ENCODE measurements at places on chromosomes 1 and 21.

DNA sequence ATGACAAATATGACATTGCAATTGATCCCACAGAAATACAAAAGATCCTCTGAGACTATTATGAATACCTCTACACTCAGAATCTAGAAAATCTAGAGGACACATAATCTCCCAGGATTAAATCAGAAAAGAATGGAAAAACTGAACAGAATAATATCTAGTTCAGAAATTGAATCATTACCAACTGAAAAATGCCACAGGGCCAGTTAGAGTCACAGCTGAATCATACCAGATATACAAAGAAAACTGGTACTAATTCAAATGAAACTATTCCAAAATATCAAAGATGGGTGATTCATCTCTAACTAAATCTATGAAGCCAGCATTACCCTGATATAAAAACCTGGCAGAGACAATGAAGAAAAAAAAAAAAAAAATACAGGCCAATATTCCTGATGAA is 149.3 kb downstream of the BRINP3 start:
- DNase-seq: no peak
- H3K27me3 ChIP-seq: no peaks in the 10 kb centered on the region
- H3K27ac ChIP-seq: no peak overlapping the region
- no peak overlapping the region for H3K4me3 ChIP-seq
- H3K4me1 ChIP-seq: no peaks in the 10 kb centered on the region
- no peaks in the 10 kb centered on the region for H3K36me3 ChIP-seq

DNA sequence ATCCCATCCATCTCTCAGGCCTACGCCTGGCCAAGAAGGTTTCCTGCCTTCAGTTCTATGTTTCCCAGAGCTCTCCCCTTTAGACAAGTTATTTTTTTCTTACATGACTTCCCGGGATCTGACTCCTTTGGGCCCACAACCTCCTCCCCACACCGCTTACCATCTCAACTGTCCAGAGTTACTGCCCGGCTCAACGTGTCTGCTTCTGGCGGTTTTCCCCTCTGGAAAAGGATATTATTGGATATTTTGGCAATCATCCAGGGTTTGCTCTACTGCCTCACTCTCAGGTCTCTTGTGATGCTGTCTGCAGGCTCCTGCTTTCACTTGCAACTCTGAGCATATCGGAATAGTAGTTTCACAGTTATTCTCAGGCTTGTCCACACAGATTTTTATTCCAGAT is 318.2 kb upstream of the CAMK1G start:
- no peaks in the 10 kb centered on the region for H3K27me3 ChIP-seq
- H3K36me3 ChIP-seq: no peaks in the 10 kb centered on the region
- no peak overlapping the region for H3K27ac ChIP-seq
- no peak overlapping the region for H3K4me3 ChIP-seq

DNA sequence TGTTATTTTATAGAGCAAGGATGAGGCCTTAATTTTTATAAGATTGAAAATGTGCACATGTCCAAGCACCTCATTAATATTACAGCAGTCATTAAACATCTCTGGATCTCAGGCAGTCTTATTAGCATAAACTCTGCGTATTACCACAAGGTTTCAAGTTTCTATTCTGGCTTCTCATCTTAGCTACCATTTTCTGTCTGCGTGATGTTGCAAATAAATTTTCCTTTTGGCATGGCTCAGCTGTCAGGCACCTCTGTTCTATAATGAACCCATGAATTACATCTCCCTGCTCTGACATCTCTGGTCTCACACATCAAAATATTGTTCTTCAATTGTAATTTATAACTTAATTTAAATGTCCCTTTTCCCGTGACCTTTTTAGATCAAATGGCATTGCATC is 156.5 kb downstream of the SLC45A1 start:
- no peaks in the 10 kb centered on the region for H3K27me3 ChIP-seq
- DNase-seq: no peak
- H3K4me3 ChIP-seq: no peak overlapping the region

GRCh38 chr1:43329995-43330751 is 7.4 kb upstream of the MPL start:
- DNase-seq: peak; percentile 91
- peaks cover 7% of the 10 kb centered on the region for H3K4me1 ChIP-seq

GRCh38 chr1:56572334-56573050 is 6.9 kb downstream of the PLPP3 start:
- H3K4me3 ChIP-seq: no peak overlapping the region
- H3K36me3 ChIP-seq: no peaks in the 10 kb centered on the region
- no peak overlapping the region for H3K27ac ChIP-seq
- no peak for DNase-seq

DNA sequence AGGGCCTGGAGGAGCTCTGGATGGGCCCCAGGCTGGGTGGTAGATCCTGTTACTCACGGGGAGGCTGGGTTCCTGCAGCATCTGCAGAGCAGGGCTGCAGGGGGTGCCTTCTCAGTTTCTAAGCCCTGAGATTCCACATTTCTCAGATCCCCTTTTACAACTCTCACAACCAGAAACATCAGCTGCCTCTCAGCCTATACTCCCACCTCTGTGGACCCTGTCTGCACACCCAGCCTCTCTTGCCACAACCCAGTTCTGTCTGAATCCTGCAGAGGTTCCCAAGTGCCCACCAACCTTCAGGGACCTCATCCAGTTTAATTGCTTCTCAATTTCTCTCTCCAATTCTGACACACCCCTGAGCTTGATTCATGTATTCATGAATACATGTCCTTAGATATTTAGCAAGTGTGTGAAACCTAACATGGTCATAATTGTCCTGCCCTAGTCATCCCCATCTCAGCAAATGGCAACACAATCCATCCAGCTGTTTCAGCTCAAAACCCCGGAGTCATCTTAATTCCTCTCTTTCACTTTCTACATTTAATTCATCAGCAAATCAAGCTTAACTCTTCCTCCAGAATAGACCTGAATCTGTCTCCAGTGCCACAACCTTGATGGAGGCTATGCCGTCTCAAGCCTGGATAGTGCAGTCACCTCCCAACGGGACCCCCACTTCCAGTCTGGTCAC is 57.0 kb upstream of the NEK2 start:
- no peak overlapping the region for H3K4me3 ChIP-seq
- H3K36me3 ChIP-seq: no peaks in the 10 kb centered on the region
- no peaks in the 10 kb centered on the region for H3K27me3 ChIP-seq
- no peak for DNase-seq
- H3K27ac ChIP-seq: no peak overlapping the region

- H3K36me3 ChIP-seq: no peaks in the 10 kb centered on the region
- H3K27ac ChIP-seq: no peak overlapping the region
- H3K27me3 ChIP-seq: no peaks in the 10 kb centered on the region
- H3K4me1 ChIP-seq: peaks cover 3% of the 10 kb centered on the region
These were observed 8.5 kb upstream of the CD247 start for GRCh38 chr1:167526667-167527383.

DNA sequence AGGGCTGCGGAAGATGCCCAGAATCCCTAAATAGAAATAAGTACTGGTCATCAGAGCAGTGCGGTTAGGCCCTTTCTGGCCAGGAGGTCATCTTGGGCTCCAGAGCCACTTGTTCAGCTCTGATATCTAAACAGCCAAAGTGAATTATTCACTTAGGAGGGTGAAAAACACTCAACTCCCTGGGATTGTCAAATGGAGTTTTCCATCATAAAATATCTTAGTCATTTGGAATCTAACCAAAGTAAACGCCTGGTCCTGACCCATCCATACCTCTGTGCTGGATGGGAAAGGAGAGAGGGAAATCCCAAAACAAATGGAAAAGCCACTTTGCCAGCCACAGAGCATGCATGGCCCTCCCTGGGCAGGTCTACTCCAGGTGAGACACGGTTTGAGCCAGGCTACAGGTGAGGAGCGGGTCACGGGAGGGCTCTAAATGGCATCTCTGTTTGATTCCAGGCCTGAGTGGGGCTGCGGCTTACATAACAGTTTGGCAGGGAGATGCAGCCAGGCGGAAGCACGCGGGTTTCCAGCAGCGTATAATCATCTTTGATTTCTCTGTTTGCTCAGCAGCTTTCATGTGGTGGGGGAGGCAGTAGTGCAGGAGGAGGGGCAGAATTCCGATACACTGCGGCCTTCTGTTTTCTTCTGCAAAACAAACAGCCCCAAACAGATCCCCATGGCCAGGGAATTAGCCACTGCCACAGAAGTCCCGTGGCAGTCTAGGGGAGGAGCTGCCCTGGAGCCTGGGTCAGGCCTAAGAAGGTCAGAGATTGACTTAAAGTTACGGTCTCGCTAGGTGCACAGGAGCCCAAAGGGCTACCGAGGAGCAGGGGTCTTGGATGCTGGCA is 59.1 kb upstream of the ZNF648 start:
- no peak for DNase-seq
- no peaks in the 10 kb centered on the region for H3K36me3 ChIP-seq
- H3K4me1 ChIP-seq: no peaks in the 10 kb centered on the region
- H3K27ac ChIP-seq: no peak overlapping the region

DNA sequence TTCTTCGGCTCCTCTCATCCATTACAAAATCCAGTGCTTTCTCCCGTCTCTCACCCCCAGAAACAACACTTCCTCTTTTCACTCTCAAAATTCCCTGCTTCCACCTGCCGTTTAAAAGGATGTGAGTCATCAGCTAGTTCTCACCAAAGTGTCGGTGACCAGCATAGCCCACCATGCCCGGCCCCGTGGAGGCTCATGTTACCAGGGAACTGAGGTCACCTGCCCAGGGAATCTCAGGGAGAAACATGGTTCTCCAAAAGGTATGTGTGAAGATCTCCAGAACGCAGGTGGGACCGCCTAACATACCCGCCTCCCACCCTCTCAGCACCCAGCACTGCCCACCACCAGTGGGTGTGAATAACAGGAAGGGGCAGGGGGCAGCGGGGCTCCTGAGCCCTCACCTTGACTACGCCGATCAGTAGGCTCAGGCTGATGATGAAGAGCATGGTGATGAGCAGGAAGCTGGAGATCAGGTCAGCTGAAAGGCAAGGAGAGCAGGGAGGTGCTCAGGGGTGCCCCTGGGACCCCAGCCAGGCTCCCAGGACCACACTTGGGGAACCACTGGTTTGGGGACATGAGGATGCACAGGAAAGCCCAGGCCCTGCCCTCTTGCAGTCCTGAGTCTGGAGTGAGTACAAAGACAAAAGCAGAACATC is 16.2 kb downstream of the LAPTM5 start:
- no peaks in the 10 kb centered on the region for H3K36me3 ChIP-seq
- H3K4me1 ChIP-seq: peaks cover 7% of the 10 kb centered on the region
- peak; percentile 84 for DNase-seq
- H3K27ac ChIP-seq: peak overlapping the region; percentile 29

GRCh38 chr1:19377812-19378718 is 65.9 kb downstream of the SLC66A1 start:
- no peaks in the 10 kb centered on the region for H3K27me3 ChIP-seq
- peaks cover 4% of the 10 kb centered on the region for H3K36me3 ChIP-seq
- H3K4me3 ChIP-seq: no peak overlapping the region
- H3K4me1 ChIP-seq: no peaks in the 10 kb centered on the region

DNA sequence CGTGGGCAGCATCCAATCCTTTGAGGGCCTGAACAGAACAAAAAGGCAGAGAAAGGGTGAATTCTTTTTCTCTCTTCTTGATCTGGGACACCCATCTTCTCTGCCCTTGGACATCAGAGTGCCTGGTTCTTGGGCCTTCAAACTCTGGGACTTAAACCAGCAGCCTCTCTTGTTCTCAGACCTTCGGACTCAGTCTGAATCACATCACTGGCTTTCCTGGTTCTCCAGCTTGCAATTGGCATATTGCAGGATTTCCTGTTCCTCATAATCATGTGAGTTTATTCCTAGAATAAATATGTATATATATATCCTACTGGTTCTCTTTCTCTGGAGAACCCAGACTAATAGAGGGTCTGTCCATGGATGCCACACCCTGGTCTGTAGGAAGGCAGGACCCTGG is 16.3 kb upstream of the TENT5C start:
- H3K4me3 ChIP-seq: no peak overlapping the region
- no peak for DNase-seq
- no peaks in the 10 kb centered on the region for H3K36me3 ChIP-seq
- no peaks in the 10 kb centered on the region for H3K27me3 ChIP-seq

DNA sequence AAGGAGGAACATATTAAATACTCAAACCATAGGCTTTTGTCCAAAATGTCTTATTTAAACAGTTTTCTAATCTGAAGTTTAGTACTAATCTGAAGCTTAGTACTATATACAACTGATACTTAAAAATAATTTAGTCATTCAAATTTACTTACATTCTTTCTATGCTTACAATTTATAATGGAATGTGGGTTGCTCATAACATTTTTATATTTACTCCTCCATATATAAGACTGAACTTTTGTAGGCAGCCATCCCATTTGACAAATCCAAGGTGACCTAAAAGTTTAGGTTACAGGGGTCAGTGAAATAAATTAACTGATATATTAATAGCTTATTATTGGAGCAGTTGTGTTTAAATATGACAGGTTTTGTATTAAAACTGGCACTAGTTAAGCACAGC is 570.6 kb downstream of the DPYD start:
- H3K27ac ChIP-seq: no peak overlapping the region
- DNase-seq: no peak
- H3K4me1 ChIP-seq: no peaks in the 10 kb centered on the region
- no peaks in the 10 kb centered on the region for H3K27me3 ChIP-seq

DNA sequence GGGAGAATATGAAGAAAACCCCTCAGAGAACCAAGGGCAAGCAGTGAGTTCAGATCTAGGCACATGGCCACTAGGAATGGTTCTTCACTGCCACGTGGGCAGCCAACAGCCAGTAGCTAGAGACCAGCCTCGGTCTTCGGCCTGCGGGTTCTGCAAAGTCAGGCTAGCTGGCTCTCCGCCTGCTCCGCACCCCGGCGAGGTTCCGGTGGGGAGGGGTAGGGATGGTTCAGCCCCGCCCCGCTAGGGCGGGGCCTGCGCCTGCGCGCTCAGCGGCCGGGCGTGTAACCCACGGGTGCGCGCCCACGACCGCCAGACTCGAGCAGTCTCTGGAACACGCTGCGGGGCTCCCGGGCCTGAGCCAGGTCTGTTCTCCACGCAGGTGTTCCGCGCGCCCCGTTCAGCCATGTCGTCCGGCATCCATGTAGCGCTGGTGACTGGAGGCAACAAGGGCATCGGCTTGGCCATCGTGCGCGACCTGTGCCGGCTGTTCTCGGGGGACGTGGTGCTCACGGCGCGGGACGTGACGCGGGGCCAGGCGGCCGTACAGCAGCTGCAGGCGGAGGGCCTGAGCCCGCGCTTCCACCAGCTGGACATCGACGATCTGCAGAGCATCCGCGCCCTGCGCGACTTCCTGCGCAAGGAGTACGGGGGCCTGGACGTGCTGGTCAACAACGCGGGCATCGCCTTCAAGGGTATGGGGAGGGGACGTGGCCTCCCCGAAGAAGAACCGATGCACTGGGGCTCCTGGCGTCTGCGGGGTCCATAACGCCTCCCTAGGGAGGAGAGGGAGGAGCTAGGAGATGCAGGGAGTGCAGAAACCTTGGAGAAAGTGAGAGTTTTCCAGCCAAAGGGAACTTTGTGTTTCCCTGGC is at the start of gene CBR1:
Gene CBR1, plus strand, starts transcription at position 312 of the 871 bp plus-strand sequence. Its CDS starts 92 bp downstream, at position 404.
- H3K4me1 ChIP-seq: no peaks in the 10 kb centered on the region
- no peak within 1 kb of the TSS for H3K27ac ChIP-seq
- no peaks in the 10 kb centered on the region for H3K27me3 ChIP-seq

- no peak for DNase-seq
- no peaks in the 10 kb centered on the region for H3K4me1 ChIP-seq
- no peaks in the 10 kb centered on the region for H3K36me3 ChIP-seq
- H3K27ac ChIP-seq: no peak overlapping the region
- H3K27me3 ChIP-seq: no peaks in the 10 kb centered on the region
These were observed 819.9 kb downstream of the BRINP3 start for GRCh38 chr1:189657715-189658114.

Data from mesendoderm (in vitro differentiated cells).